ENCODE measurements at places on chromosomes 11 and 22.

- no peak overlapping the region for H3K4me3 ChIP-seq
- H3K27me3 ChIP-seq = no peaks in the 10 kb centered on the region
- DNase-seq = no peak
These were observed 77.7 kb downstream of the LINC01488 start for GRCh38 chr11:69559181-69559580.

- no peak within 1 kb of the TSS for H3K4me3 ChIP-seq
- no peaks in the 10 kb centered on the region for H3K36me3 ChIP-seq
- H3K27me3 ChIP-seq = peaks cover 37% of the 10 kb centered on the region
- DNase-seq = no peak
- H3K27ac ChIP-seq = no peak within 1 kb of the TSS
These were observed at the start of gene TPH1 for GRCh38 chr11:18046116-18046777. Gene TPH1, minus strand, starts transcription at chr11:18046269. Its CDS starts 5,507 bp downstream, at chr11:18040762.

DNA sequence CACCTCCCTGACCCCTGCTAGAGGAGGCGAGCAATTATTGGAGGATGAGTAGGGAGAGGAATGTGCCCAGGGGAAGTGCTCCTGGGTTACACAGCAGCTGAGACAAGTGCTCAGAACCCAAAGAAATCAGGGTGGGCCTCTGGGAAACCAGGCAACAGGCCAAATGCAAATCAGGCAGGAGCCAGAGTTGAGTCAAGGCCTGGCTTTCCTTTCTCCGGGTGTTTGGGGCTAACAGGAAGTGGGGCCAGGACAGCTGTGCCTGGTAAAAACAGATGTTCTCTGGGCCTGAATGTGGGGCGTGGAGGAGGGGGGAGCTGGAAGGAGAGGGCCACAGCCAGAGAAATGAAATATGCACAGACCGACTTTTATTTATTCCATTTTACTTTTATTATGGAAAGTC is 22.0 kb downstream of the MFNG start:
- no peak overlapping the region for H3K27ac ChIP-seq
- no peak overlapping the region for H3K4me3 ChIP-seq
- H3K4me1 ChIP-seq = peaks cover 13% of the 10 kb centered on the region
- no peaks in the 10 kb centered on the region for H3K27me3 ChIP-seq
- no peak for DNase-seq
- H3K36me3 ChIP-seq = peaks cover 40% of the 10 kb centered on the region

- H3K4me1 ChIP-seq = no peaks in the 10 kb centered on the region
- no peaks in the 10 kb centered on the region for H3K27me3 ChIP-seq
- no peak overlapping the region for H3K27ac ChIP-seq
- H3K36me3 ChIP-seq = no peaks in the 10 kb centered on the region
These were observed 108.9 kb downstream of the CD44 start for GRCh38 chr11:35247863-35248262.

DNA sequence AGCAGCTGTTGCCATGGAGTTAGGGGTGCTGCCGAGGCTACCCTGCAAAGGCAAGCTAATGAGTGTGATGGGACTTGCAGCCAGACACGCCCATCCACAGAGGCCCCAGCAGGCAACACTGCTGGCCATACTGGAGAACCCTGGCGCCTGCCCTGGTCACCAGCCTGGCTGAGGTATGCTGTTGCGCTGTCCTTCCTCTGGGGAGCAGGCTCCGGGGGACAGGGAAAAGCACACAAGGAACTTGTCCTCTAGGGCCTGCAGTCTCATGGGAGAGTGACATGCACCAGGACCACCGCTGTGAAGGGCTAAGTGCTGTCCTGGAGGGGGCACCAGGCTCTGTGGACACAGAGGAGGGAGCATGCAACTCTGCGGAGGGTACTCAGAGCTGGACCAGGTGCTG is 35.8 kb downstream of the TOM1 start:
- no peak overlapping the region for H3K4me3 ChIP-seq
- no peak overlapping the region for H3K27ac ChIP-seq
- no peak for DNase-seq
- peaks cover 65% of the 10 kb centered on the region for H3K36me3 ChIP-seq
- H3K27me3 ChIP-seq = no peaks in the 10 kb centered on the region
- H3K4me1 ChIP-seq = peaks cover 12% of the 10 kb centered on the region

DNA sequence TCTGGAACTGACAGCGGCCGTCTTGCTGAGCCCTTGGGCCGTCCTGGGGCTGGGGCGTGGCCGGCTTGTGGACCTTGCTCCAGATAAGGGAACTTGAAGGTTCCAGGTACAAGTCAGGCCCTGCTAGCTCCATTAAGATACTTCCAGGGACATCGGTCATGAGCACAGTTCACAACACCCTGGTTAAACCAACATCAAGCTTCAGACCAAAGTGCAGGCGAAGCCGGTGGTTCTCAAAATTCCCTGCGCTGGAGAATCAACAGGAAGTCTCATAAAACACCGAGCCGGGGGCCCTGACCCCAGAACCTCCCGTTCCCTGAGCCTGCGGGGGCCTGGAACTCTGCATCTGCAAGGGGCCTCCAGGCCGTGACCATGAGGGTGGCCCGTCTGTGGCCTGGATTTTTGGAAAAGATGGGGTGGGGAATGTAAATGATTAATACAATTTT is 1043.8 kb downstream of the BRD1 start:
- H3K4me1 ChIP-seq = no peaks in the 10 kb centered on the region
- no peak overlapping the region for H3K4me3 ChIP-seq
- no peak overlapping the region for H3K27ac ChIP-seq
- no peak for DNase-seq
- no peaks in the 10 kb centered on the region for H3K27me3 ChIP-seq

DNA sequence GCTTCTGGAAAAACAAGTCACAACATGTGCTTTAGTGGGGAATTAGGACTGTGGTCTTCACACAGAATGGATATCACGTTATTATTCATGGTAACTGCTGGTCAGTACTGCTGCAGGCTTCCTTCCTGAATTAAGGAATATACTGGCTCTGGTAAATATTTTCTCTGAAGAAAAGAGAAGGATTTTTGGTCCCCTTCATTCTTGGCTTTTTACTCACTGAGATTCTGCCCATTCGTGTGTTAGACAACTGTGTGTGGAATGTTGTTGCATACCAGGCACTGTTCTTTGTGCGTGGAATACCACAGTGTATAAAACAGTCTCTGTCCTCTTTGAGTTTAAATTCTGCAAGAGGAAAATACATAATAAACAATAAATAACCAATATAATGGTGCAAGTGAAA is 80.3 kb downstream of the ALX4 start:
- no peak for DNase-seq
- no peaks in the 10 kb centered on the region for H3K4me1 ChIP-seq
- no peak overlapping the region for H3K27ac ChIP-seq
- no peaks in the 10 kb centered on the region for H3K27me3 ChIP-seq

DNA sequence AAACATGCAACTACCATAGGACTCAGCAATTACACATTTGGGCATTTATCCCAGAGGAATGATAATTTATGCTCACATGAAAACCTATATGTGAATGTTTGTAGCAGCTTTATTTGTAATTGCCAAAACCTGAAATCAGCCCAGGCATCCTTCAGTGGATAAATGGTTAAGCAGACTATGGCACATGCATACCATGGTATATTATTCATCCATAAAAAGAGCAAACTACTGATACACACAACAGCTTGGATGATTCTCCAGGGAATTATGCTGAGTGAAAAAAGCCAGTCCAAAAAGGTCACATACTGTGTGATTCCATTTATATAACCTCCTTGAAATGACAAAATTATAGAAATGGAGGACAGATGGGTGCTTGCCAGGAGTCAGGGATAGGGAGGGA is 86.7 kb downstream of the ALX4 start:
- no peak for DNase-seq
- H3K4me3 ChIP-seq = no peak overlapping the region
- H3K27me3 ChIP-seq = no peaks in the 10 kb centered on the region
- H3K27ac ChIP-seq = no peak overlapping the region
- peaks cover 17% of the 10 kb centered on the region for H3K36me3 ChIP-seq

- peak overlapping the region; percentile 95 for H3K27ac ChIP-seq
- DNase-seq = no peak
- H3K36me3 ChIP-seq = peaks cover 15% of the 10 kb centered on the region
- H3K4me1 ChIP-seq = peaks cover 72% of the 10 kb centered on the region
These were observed 2.5 kb downstream of the MAML2 start for GRCh38 chr11:96340555-96340885.

DNA sequence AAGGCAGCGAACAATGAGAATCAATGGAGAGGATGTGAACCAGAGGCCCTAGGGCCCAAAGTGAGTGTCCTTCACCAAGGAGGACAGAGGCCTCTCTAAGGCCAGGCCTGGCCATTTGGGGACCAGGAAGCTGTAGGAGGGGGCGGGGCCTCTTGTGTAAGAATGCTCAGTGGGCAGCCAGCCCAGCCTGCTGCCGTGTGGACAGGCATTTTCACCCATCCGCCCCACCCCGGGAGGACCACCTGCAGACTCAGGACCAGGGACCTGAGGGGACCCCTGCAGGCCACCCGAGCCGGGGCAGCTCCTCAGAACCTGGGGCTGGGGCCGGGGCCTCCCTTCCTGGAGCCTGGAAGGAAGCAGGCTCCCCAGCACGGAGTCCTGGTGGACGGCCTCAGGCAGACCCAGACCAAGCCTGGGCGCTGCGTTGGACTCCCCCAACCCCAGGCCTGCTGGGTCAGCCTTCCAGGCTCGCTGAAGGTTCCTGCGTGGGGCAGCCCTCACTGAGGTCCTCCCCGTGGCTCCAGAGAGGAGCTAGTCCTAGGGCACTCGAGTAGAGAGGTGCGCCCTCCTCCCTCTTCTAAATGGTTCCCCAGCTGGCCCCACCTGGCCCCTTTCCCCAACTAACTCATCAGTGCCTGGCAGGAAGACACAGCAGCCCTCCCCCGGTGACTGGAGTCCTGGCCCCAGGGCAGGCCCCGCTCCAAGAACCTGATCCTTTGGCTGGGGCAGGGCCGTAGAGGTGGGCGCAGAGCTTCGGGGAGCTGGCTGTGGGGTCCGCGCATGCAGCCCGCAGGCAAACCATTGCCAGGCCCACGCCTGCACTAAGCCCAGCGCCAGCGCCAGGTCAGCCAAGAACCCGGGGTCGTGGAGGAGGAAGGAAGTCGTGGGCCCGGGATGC is 1.5 kb upstream of the TRABD start:
- peaks cover 9% of the 10 kb centered on the region for H3K27me3 ChIP-seq
- H3K27ac ChIP-seq = no peak overlapping the region
- peak overlapping the region; percentile 78 for H3K4me3 ChIP-seq
- peaks cover 37% of the 10 kb centered on the region for H3K4me1 ChIP-seq
- peaks cover 2% of the 10 kb centered on the region for H3K36me3 ChIP-seq

GRCh38 chr11:83938148-83938547 is 652.0 kb upstream of the CCDC90B start:
- H3K4me3 ChIP-seq = no peak overlapping the region
- H3K4me1 ChIP-seq = peaks cover 2% of the 10 kb centered on the region

DNA sequence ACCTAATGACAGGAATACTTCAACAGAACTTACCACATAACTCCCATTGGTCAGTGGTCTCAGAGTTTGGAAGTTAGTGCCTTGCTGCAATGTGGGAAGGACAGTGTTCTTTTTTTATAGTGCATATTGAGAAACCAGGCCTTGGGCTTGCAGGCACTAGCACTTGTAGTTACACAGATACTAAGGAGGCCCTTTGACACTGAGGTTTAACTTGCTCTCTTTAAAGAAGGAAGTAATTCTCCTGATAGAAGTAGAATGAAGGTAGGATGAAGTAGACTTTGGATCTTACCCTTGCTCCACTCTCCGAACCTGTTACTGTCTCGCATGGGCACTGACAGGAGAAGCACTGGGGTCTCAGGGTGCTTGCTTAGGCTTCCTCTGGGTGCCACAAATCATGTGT is 31.0 kb upstream of the ST14 start:
- no peak for DNase-seq
- H3K4me3 ChIP-seq = no peak overlapping the region
- H3K27me3 ChIP-seq = no peaks in the 10 kb centered on the region
- peaks cover 69% of the 10 kb centered on the region for H3K36me3 ChIP-seq
- H3K27ac ChIP-seq = no peak overlapping the region
- peaks cover 24% of the 10 kb centered on the region for H3K4me1 ChIP-seq

- H3K36me3 ChIP-seq = no peaks in the 10 kb centered on the region
- no peaks in the 10 kb centered on the region for H3K27me3 ChIP-seq
- H3K4me3 ChIP-seq = no peak overlapping the region
- peaks cover 33% of the 10 kb centered on the region for H3K4me1 ChIP-seq
- no peak for DNase-seq
These were observed 7.6 kb upstream of the FTH1 start for GRCh38 chr11:61974766-61975631.

DNA sequence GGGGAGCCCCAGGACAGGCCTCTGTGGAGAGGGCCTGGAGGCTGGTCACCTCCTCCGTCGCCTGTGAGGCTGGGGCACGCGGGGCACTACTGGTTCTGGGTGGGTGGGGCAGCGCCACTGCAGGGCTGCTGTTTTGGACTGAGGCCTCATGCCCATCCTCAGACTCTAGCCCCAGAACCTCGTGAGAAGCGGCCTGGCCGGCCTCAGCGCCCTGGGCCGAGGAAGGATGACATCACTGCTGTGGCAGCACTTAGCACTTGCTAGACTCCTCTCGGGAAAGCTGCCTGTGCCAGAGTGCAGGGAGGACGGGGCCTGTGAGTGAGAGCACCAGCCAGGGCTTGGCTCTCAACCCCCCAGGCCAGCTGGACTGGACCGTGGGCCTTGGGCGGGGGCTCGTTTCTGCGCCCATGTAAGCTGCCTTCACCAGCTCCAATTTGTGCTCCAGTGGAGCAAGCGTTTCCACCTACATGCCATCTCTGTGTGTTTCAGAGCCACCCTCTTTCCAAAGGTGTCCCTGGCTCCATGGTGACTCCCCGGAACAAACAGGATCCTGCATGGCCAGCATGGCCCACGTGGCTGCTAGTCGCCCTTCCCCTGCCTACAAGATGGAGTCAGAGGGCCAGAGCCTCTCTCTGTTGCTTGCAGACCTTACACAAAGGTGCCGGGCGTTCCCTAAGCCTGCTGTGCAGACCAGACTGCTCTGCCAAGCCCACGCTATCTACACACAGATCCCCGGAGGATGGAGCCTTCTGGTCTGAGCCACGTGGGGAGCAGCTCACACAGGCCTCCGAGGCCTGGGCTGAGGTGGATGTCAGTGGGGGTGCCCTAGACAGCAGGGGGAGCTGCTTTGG is 102.9 kb downstream of the CTTN start:
- H3K27me3 ChIP-seq = no peaks in the 10 kb centered on the region
- H3K4me3 ChIP-seq = no peak overlapping the region
- no peaks in the 10 kb centered on the region for H3K4me1 ChIP-seq

GRCh38 chr22:46244771-46245170 is 5.3 kb downstream of the CDPF1 start:
- H3K4me3 ChIP-seq = no peak overlapping the region
- H3K36me3 ChIP-seq = peaks cover 27% of the 10 kb centered on the region
- DNase-seq = no peak
